ENCODE measurements at places on chromosomes 3 and 15.

GRCh38 chr3:171967137-171967783 is 72.1 kb upstream of the FNDC3B start:
- no peak for DNase-seq

DNA sequence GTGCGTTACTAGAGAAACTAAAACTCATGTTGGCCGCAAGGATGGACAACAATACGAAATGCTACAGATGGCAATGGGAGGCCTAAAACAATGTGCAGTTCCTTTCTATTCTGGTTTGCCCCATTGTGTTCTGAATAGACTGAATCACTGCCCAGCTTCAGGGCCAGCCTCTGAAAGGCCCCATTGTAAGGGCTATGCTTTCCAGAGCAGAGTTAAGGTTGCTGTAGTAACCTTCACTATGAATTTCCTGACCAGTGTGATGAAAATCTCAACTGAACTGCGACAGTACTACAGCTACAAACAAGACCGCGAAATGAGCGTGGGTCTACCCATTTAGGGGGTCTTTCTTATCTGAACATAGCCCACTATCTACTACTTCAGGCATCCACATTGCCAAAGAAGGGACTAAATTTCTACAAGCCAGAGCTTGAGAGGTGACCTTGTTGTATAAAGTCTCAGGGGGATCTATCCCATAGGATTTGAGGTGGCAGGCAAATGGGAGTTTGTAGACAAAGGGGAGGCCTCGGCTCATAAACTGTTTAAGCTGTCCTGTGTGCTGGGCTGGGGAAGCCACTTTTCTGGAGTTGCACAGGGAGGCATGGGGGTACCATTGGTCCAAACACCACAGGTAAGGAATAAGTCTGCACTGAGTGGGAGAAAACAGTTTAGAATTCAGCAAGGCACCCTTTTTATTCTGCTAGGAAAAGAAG is 80.1 kb downstream of the MYO1E start:
- no peak for DNase-seq

DNA sequence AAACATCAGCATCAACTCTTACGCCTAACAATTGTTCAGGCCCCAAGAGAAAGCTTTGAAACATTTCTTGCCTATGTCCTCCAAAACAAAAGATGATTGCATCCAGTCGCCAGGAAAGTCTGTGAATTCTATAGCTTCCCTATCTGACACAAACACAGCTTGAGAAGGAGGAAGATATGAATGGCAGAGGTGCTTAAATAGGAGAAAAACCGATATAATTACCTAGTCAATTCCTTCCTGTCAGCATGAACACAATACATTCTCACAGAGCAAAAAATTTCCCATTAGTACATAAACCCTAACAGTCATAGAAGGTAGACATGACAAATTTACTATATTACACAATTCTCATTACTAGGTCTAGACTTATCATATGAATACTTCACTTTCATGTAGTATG is 326.5 kb downstream of the CGGBP1 start:
- DNase-seq: no peak

- no peak for DNase-seq
Observed at GRCh38 chr3:128416578-128417211, 50.0 kb downstream of the DNAJB8 start.

DNA sequence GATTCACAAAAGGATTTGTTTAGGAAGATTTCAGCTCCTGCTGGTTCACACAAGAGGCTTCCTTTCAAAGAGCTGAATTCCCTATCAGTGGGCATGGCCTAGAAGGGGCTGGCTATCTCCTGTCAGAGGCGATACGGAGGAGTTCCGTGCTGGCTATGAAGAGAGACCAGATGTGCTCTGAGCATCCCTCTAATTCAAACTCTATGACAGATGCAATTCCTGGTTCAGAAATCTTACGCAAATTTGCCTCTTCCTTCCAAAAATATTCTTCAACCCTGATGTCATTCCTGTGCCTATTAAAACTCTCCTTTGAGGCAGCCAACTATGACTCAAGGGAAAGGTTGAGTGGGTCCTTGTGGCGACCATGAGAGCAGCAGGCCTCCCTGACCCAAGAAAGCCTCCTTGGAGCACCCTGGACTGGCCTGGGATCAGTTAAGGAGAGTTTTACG is 139.3 kb upstream of the HES1 start:
- no peak for DNase-seq
